Keratinocyte (primary cell): ENCODE measurements at places on chromosomes 7 and 10. TPM values are rescaled to one million over a fixed set of nuclear protein-coding genes. Genes with fewer than 3 reads are reported as not detected.

The EGR2 gene
- 0.09 to 0.39 TPM (median 0.22 TPM) in 3 replicates for polyA plus RNA-seq

The SPDYE11 gene
- not detected in 3 replicates for polyA plus RNA-seq

The CRCP gene
- 23.6 to 41.6 TPM (median 25.4 TPM) in 3 replicates for polyA plus RNA-seq

The PPRC1 gene
- polyA plus RNA-seq = 12.9 to 31.0 TPM (median 17.9 TPM) in 3 replicates

The CFTR gene
- polyA plus RNA-seq = not detected in 3 replicates

The CTTNBP2 gene
- polyA plus RNA-seq = 0.55 to 1.3 TPM (median 0.63 TPM) in 3 replicates

The FAM13C gene
- 0.08 to 1.2 TPM (median 0.58 TPM) in 3 replicates for polyA plus RNA-seq

The EGFR gene
- polyA plus RNA-seq = 109 to 159 TPM (median 120 TPM) in 3 replicates

DNA sequence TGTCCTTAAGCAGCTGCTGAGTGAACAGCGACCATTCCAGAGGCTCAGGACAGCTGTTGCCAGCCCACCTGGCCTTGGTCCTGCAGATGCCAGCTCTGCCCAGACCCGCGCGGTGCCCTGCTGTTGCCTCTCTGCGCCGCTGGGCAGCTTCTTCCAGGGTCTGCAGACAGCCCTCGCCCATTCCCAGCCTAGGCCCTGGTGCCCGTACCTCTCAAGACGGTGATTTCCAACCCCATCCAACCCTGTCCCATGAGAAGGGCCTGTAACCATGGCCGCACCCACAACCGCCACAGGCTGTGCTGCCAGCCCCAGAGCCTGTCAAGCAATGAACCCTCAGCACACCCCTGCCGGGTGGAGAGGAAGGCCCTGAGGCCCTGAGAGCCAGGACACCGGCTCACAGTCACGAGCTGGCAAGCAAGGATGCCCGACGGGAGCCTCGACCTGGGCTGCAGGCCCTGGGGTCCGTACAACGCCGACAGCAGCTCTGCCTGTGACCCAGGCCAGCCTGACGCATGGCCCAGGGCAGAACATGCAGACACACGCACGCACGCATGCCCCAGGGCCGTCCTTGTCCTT, 231.9 kb downstream of the MAD1L1 start:
- no peak for DNase-seq

DNA sequence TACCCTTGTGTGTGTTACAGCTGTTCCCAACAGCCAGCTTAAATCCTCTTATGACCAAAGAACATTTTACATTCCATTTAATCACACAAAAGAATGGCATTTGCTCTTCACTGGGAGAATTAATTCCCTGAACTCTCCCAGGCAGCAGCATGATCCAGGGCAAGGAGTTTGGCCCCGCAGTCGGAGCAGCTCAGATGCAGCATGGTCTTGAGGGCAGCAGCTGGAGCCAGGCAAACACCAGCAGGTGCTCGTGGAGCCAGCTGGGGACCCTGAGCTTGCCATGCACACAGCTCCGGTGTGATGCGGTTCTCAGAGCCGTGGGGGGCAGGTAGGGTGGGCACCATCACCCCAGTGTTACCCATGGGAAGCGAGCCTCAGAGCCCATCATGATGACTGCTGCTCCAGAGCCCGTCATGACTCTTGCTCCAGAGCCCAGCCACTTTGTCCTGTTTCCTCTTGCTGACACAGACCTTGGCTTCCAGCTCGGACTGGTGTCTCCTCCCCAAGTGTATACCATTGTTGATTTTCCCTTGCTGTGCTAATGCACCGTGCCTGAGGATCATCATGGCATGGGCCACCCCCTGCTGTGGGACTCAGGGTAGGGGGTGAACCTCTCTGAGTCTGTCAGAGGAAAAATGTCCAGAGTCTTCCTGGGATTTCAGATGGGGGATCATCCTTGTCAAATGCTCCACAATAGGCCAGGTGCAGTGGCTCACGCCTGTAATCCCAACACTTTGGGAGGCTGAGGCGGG, 75.8 kb downstream of the ZRANB1 start:
- no peak for DNase-seq

DNA sequence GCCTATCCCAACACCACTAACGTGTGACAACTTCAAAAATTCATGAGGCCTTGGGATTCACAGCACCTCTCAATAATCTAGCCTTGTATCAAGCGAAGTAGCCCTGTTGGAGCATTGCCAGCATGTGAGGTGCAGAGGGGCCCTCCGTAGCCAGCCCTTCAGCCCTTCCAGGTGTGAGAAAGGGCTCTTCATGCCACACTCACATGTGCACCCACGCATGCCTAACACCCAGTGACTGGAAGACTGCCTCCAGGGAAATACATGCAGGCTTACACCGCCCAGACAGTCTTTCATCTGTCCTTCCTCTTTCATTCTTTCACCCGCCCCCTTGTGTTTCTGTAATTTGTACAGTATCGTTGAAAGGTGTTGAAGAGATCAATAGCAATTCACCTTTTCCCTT, 26.1 kb downstream of the LRRC4 start:
- DNase-seq = no peak

DNA sequence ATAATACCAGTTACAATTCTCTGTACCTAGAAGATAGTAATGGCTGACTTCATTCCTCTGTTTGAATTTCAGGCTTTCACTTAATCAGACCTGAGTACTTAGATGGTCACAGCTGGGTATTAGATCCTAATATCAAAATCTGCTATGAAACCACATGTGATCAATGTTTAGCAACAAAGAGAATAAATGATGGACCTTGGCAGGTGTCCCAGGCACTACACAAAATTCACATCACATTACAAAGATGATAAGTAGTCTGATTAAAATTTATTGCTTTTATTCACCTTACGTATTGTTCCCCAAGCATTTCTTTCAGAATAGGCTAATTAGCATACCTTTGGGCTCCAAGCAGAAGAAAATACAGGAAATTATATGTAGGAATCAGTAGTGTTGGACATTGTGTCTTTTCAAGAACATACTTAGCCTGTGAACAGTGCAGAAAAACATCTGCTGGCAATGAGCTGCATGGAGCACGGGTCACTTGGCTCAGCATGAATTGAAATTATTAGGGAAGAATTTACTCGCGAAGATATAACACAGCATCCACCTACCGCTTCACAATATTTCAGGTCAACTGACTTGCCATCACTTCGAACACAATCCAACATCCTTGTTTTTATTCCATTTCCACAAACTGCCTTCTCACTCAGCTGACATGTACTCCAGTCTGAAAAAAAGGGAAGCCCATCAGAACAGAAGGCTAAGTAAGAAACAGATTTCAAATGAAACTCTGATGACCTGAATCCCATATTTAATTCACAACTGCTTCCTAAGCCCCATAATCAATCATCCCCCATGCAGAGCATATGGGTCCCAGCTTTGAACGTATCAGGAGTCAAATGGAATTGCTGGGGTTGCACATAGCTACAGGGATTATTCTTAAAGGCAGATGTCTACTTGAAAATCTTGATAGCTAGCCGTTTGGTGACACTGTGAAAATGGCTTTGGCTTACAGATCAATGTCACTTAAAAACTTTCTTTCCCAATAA, 421.0 kb downstream of the THSD7A start:
- no peak for DNase-seq

DNA sequence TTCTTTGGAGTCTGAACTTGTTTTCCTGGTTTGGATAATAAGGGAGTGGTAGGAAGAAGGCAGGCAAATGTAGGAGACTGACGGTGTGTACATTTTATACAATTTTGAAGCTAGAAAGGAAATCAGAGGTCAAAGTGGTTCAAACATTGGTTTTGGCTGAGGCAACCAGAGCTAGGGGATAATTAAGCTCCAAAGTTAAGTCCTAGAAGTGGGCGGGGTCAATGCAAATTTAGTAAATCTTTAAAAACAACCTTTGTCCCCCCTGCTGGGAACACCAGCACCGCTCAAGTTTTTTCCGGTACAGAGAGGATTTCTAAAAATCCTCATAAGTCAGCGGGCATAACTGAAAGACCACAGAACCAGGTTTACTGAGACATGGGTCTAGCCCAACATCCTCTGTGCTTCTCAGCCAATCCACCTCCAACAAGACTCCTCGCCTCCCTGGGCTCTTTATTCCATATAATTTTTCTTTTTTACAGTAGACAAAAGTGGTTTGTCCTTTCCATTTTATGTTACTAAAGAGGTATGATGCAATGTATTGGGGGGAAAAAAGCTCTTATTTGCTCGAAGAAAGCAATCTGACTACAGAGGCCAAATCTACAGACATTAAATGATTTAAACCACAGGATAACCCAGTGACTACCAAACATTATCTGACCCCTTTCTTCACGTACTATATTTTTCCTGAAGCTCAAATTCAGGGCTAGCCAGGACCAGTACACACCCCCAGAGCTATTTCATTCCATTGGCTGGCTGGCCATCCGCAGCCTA, 1.6 kb downstream of the GLUD1 start:
- no peak for DNase-seq

GRCh38 chr7:14233868-14234369, 244.5 kb upstream of the ETV1 start:
- no peak for DNase-seq

- no peak for DNase-seq
These were observed 244.3 kb downstream of the MTERF1 start for GRCh38 chr7:91636129-91636724.

GRCh38 chr10:75203724-75204123, 6.9 kb upstream of the VDAC2 start:
- DNase-seq = no peak

DNA sequence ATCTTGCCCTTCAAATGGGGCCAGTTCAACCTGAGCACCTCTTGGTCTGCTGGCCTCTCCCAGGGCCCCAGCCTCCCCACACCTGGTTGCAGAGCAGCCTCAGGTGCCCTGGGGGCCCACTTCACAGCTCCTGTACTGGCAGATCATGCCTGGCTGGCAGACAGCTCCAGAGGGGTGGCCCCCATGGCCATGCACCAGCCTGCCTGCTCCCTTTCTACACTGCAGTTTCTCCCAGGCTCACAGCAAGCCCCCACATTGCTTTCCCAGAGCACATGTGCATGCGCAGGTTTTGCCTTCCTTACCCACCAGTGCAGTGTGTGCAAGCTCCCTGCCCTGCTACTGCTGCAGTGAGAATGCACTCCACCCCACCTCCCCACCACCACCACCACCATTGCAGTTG, 9.8 kb upstream of the MIOS start:
- DNase-seq = no peak

GRCh38 chr7:148114804-148115203, 475.8 kb upstream of the C7orf33 start:
- no peak for DNase-seq

- DNase-seq = no peak
These were observed 85.9 kb downstream of the AHR start for GRCh38 chr7:17384400-17384799.

DNA sequence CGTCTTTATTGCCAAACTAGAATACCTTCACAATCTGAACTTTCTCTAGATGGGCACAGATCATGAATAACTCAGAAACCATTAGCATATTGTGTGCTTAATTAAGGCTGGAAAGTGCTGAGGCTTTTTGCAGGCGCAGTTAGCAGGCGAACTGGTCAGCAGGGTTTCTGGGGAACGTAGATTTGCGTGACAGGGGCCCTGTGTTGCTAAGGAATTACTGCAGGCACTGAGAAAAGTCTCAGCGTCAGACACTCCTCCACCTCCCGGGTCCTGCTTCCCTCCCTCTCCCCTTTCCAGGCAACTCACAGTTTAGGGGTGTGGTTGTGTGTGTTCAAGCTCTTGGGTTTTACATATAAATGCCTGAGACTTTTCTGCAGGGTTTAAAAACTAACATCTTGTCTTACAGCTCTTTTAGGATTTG, 2.2 kb downstream of the MAP3K8 start:
- no peak for DNase-seq

DNA sequence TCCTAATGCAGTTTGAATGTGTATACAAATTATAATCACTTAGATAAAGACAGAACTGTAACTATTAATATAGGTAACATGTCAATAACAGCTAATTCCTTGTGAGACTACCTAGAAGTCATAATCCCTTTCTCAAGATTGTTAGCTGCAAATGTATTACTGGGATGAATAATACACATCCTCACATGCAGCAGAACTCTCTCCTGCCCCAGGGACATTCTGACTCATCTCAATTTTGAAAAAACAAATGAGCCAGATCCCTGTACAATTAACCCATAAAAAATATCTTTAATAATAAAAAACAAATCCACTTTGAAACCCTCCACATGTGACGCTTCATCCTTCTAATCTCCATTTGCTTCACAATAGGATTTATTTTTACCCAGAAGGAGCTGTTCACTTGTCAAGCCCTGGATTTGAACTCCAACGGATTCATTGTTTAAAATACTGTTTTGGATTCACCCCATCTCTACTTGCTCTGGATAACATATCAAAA, 428.4 kb upstream of the TEX47 start:
- no peak for DNase-seq
